ENCODE measurements at places on chromosomes 3 and 15. TPM values are rescaled to one million over a fixed set of nuclear protein-coding genes. Genes with fewer than 3 reads are reported as not detected.

DNA sequence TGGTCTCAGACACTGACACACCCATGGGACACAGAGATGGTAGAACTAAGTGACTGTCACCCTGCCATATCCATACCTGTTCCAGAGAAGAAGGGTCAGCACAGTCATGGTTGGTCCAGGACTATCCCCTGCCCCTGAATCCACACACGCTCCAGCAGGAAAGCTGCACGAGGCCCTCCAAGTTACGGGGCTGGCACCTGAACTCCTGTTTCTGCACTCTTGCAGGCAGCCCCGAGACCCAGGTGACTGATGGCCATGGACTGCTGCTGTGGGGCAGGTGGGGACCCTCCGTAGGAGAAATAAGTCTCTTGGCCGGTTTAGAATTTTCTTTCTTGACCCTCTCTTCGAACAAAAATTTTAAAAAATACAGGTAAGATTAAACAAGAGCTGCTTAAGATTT, 30.6 kb downstream of the CHDH start:
- DNase-seq, result no peak
- no peaks in the 10 kb centered on the region for H3K36me3 ChIP-seq
- H3K27me3 ChIP-seq, result no peaks in the 10 kb centered on the region
- H3K27ac ChIP-seq, result no peak overlapping the region

GRCh38 chr3:141996437-141996836, 120.0 kb downstream of the ATP1B3 start:
- DNase-seq, result no peak
- peaks cover 5% of the 10 kb centered on the region for H3K4me1 ChIP-seq
- H3K36me3 ChIP-seq, result no peaks in the 10 kb centered on the region
- H3K4me3 ChIP-seq, result no peak overlapping the region
- H3K27ac ChIP-seq, result no peak overlapping the region
- H3K27me3 ChIP-seq, result no peaks in the 10 kb centered on the region

Gene SPTSSB
- not detected for total RNA-seq

Gene GYG1
- 23.8 TPM for total RNA-seq

Gene TMEM44
- 8.9 TPM for total RNA-seq

Gene SPSB4
- total RNA-seq, result not detected
